ENCODE measurements at places on chromosomes 1 and 21.

DNA sequence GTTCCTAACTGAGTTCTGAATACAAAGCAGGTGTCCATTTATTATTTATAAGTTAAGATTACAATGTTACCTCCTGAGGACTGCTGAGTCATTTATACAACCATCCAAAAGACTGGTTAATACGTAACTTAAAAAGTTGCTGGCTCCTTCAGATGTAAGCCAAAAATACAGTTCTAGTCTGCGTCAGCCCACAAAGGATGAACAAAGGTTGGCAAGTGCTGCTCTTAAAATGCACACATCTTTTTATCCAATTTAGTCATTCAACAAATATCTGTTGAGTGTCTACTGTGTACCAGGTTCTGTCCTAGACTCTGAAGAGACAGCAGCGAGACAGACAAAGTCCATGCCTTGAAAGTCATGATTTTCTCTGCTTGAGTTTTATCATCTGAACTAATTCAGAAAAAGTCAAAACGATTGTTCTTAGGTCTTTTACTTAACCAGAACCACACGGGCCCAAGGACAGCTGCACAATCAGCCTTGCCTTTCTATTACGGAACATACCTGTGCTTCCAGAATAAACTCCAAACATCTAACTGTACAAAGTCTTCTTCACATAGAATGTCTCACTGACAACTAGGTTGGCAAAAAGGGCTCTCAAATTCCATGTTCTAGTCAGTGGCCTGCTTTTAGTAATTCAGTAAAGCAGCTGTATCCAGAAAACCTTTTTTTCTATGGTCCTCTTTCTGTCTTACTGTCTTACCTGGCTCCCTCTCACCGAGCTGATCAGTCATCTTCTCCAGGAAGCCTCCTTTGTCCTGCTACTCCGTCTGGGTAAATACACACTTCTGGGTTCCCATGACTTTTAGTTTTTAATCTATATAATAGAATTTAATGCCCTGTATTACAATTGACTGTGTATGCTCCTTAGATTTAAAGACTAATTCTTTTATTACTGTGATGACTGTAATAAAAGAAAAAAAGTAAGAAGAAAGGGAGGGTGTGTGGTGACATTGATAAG lies 15.5 kb upstream of the CNN3 start:
- no peak for DNase-seq

GRCh38 chr21:34284666-34285065 lies 79.1 kb upstream of the KCNE2 start:
- DNase-seq: no peak

GRCh38 chr1:192459467-192459866 lies 116.1 kb upstream of the RGS1 start:
- DNase-seq: no peak

DNA sequence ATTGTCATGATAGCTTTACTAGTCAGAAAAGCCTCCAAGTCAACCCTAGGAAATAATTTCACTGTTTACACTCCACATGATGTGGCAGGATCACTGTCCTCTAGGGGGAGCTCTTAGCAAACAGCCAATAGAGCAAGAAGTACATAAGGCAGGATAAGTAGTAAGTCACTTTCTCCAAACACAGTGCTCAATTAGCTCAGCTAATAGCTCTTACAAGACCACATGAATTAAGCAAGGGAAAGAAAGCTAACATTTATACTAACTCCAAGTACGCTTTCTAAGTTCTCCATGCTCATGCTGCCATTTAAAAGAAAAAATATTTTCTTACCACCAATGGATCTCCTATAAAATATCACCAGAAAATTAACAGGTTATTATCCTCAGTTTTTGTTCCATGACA lies 66.9 kb upstream of the LRIF1 start:
- DNase-seq: no peak

DNA sequence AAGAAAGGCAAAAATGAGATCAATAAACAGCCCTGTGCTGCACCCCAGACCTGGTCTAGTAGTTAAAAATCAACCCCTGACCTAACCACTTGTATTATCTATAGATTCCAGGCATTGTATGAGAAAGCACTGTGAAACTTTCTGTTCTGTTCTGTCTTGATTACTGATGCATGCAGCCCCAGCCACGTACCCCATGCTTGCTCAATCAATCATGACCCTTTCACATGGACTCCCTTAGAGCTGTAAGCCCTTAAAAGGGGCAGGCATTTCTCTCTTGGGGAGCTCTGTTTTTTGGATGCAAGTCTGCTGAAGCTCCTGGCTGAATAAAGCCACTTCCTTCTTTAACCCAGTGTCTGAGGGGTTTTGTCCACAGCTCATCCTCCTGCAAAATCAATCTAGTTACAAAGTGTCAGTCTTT lies 24.2 kb upstream of the CD34 start:
- no peak for DNase-seq

GRCh38 chr1:82950606-82951200 lies 1048.2 kb downstream of the TTLL7 start:
- no peak for DNase-seq

DNA sequence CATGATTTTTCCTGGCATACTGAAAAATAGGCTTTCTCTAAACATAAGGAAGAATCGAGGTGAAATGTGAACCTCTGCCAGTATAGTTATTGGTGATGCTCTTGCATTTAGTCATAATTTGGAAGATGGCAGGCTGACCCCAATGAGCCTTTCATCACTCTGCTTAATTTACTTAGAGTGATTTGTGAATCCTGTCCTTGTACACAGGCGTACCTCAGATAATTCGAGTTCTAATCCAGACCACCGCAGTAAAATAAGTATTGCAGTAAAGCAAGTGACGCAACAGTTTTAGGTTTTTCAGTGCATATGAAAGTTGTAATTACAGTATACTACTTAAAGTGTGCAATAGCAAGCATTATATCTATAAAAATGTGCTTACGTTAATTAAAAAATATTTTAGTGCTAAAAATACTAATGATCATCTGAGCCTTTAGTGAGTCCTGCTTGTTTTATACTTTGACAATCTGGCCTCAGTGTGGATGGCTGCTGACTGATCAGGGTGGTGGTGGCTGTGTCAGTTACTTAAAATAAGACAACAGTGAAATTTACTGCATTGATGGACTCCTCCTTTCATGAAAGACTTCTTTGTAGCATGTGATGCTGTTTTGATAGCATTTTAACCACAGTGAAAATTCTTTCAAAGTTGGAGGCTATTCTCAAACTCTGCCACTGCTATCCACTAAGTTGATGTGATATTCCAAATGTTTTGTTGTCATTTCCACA lies 1.7 kb downstream of the PKNOX1 start:
- no peak for DNase-seq

DNA sequence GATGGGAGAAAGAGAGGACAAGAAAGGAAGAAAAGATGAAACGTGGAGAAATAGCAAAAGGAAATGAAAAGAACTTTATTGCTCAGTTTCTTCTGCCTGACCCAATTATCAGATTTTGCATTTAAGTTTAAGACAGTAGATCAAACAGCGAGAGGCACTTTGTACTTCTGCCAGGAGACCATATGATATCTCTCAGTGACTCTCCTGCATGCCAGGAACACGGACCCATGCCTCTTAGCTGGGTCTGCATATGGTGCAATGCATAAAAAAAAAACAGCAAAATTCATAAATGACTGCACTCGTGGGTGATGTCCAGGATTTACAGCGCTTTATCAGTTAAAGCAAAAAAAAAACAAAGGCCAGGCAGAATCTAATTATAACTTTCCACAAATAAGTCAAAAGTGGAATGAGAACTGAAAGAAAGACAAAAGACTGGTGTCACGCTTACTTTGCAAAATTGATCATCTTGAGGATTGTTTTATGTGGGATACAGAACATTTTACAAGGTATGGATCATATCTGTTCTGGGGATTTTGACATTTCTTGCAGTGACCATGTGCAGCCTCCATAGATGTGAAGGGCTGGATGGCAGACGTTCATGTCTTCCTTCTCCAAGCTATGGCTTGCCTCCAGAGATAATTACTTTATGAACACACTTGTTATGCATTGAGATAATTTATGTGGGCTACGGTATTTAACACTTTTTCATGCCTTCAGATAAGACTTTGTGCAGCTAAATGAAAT lies 79.5 kb downstream of the RUNX1 start:
- no peak for DNase-seq

GRCh38 chr1:31548534-31548906 lies 27.8 kb upstream of the TINAGL1 start:
- no peak for DNase-seq

DNA sequence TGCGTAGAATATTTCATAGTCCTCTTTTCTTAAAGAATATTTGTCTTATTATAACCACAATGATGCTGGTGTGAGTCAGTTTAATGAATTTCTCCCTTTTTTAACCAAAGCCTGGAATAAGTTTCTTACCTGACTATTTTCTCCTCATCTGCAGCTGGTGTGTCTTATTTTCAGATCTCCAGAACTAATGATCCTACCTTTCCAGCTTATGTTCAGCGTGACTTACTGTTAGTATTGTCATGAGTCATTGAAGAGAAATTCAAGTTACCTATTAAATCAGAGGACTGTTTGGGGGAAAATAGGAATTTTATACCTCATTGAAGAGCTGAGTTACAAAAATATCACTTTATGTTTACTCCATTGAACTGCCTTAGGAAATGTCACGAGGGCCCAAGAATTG lies 482.1 kb downstream of the RWDD3 start:
- no peak for DNase-seq

DNA sequence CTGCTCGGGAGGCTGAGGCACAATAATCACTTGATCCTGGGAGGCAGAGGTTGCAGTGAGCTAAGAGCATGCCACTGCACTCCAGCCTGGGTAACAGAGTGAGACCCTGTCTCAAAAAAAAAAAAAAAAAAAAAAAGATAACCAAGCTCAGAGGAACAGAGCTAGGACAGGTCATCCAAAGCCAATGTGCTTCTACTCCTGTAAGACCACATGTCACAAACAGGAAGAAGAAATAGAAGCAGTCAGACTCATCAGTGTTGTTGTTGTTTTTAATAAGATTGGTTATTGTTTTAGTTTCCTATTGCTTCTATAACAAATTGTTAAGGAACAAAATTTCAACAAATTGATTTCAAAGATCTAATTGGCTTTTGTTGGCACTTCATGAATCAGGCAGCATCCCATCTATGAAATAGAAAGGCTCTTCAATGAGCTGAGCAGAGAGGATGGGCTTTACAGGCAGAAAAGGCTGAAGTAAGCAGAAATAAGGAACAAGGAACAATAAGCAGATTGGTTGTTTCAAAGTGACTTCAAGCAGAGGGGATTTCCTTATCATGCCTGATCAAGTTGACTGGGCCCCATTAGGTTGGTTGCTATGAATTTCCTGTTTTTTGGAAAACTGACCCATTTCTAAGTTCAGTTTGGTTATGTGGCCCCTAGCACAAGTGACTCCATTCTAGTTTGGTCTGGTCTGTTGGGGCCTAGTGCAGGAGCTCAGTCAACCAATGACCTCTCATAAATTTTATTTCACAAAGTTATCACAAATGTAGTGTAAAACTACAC lies 6.0 kb upstream of the AKNAD1 start:
- DNase-seq: no peak

- DNase-seq: no peak
These were observed 52.1 kb upstream of the PRMT6 start for GRCh38 chr1:107004421-107004820.

DNA sequence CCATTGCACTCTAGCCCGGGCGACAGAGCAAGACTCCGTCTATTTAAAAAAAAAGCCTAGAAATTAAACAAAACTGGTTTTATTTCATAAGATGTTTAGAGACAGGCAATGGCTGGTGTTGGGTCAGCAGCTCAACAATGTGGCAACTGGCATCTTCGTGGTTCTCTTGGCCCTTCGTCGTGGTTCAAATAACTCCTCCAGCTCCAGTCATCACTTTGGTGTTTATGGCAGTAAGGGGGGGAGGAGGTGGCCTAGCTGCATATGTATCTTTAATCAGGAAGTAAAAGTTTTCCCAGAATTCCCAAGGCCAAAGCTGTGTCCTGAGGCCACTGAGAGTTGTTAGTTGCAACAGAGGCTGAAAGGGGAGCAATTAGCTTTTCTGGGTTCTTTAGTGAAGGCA lies 13.0 kb upstream of the LTN1 start:
- no peak for DNase-seq

DNA sequence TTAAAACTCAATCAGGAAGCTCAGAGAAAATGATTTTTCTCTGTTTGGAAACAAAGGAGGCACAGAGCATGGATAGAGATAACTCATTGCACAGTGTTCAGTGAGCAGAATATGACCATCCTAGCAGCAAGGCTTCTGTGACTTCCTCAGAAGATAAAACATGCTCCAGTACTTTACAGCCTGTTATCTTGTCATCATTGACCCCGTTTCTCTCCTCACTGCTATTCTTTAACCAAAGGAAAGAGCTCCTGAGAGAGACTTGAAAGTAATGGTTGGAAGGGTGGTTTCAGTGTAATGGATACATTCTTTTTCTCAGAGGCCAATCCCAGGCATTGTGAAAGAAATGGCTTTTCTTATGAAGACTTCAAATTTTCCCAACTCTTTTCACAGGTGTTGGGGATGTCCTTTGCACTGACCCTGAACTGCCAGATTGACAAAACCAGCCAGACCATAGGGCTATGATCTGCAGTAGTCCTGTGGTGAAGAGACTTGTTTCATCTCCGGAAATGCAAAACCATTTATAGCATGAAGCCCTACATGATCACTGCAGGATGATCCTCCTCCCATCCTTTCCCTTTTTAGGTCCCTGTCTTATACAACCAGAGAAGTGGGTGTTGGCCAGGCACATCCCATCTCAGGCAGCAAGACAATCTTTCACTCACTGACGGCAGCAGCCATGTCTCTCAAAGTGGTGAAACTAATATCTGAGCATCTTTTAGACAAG lies 25.9 kb downstream of the CD53 start:
- no peak for DNase-seq

- no peak for DNase-seq
These were observed 175.6 kb downstream of the SIPA1L2 start for GRCh38 chr1:232454227-232454886.

DNA sequence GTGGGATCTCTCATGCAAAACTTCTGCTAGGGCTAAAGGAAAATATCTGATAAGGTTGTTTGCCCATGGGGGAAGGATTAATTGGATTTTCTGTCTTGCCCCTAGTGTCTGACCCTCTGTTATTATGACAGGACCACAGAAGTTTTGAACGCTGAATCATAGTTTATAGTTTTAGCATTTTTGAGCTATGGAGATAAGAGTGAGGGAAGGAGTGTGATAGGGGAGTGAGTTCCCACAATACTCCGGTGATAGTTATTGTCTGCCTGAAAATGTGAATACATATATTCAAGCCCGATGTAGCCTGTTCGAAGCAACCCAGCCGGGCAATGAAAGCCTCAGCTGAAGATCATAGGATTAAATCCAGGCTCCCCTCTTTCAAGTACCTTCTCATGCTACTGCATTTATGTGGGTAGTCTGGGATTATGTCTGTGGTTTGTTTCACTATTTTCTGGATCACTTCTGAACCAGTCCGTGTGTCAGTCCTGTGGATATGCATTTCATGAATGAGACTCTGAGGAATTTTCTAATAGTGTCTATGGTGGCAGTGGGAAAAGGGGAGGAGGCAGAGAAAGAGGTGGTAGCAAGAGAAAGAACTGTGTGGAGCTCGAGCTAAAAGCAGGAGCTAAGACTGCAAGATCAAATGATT lies 258.7 kb downstream of the DISC1 start:
- no peak for DNase-seq

- DNase-seq: peak; percentile 90
These were observed 407 bp downstream of the CAMSAP2 start for GRCh38 chr1:200738949-200739651.

All from chondrocyte (in vitro differentiated cells).